ENCODE measurements at places on chromosomes 7 and 10. TPM values are rescaled to one million over a fixed set of nuclear protein-coding genes. Genes with fewer than 3 reads are reported as not detected.

Gene MIOS
- polyA plus RNA-seq, result 35.9 TPM

Gene CYP3A4
- 0.34 TPM for polyA plus RNA-seq

Gene ERCC6
- polyA plus RNA-seq, result 19.4 TPM

Gene MMD2
- 20.4 TPM for polyA plus RNA-seq
